CD4-positive, CD25-positive, alpha-beta regulatory T cell (primary cell): ENCODE measurements at places on chromosomes 11 and 22. TPM values are rescaled to one million over a fixed set of nuclear protein-coding genes. Genes with fewer than 3 reads are reported as not detected.

The MAPK8IP1 gene
- polyA plus RNA-seq = 0.18 TPM

The CHRM1 gene
- polyA plus RNA-seq = not detected

The TENM4 gene
- polyA plus RNA-seq = not detected

The MS4A3 gene
- not detected for polyA plus RNA-seq

The CLCF1 gene
- polyA plus RNA-seq = 0.39 TPM

The C11orf52 gene
- polyA plus RNA-seq = 0.41 TPM

- H3K4me1 ChIP-seq = no peaks in the 10 kb centered on the region
- no peak overlapping the region for H3K27ac ChIP-seq
- no peak overlapping the region for H3K4me3 ChIP-seq
- no peaks in the 10 kb centered on the region for H3K36me3 ChIP-seq
- no peaks in the 10 kb centered on the region for H3K27me3 ChIP-seq
These were observed 14.4 kb upstream of the EHF start for GRCh38 chr11:34606326-34607120.

DNA sequence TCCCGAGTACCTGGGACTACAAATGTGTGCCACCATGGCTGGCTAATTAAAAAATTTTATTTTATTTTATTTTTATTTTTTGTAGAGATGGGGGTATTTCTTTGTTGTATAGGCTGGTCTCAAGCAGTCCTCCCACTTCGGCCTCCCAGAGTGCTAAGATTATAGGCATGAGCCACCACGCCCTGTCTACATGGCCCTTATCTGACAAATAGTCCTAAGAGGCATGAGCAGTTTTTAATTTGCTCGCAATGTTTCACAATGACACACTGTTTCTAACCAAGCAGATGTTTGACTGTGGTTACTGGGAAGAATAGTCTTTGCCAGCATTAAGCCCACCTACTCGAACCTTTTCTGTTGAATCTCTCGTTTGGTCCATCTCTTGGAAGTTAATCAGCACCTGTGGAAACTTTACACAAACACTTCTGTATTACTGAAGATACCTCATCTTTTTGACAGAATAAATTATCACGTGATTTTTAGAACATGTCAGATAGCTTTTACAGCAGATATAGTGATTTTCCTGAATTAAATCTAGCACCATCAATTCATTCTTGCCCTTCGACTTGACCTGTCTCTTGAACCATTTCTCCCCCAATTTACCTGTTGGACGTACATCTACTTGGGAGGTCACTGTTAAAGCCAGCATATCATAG lies 71.4 kb downstream of the MTMR3 start:
- H3K4me3 ChIP-seq = no peak overlapping the region
- H3K36me3 ChIP-seq = peaks cover under 1% of the 10 kb centered on the region
- H3K27ac ChIP-seq = no peak overlapping the region
- no peak for DNase-seq
- no peaks in the 10 kb centered on the region for H3K4me1 ChIP-seq
- H3K27me3 ChIP-seq = no peaks in the 10 kb centered on the region

- H3K36me3 ChIP-seq = no peaks in the 10 kb centered on the region
- no peak for DNase-seq
- H3K27me3 ChIP-seq = peaks cover 3% of the 10 kb centered on the region
- no peak overlapping the region for H3K27ac ChIP-seq
These were observed 91.0 kb downstream of the TMPRSS5 start for GRCh38 chr11:113615098-113615497.

GRCh38 chr11:42974510-42975179 lies 337.2 kb upstream of the API5 start:
- H3K36me3 ChIP-seq = no peaks in the 10 kb centered on the region
- DNase-seq = no peak
- no peak overlapping the region for H3K4me3 ChIP-seq
- no peak overlapping the region for H3K27ac ChIP-seq

GRCh38 chr11:109490953-109491635 lies 69.1 kb downstream of the C11orf87 start:
- no peak for DNase-seq
- no peaks in the 10 kb centered on the region for H3K4me1 ChIP-seq
- no peaks in the 10 kb centered on the region for H3K36me3 ChIP-seq
- no peak overlapping the region for H3K27ac ChIP-seq
- H3K27me3 ChIP-seq = no peaks in the 10 kb centered on the region

DNA sequence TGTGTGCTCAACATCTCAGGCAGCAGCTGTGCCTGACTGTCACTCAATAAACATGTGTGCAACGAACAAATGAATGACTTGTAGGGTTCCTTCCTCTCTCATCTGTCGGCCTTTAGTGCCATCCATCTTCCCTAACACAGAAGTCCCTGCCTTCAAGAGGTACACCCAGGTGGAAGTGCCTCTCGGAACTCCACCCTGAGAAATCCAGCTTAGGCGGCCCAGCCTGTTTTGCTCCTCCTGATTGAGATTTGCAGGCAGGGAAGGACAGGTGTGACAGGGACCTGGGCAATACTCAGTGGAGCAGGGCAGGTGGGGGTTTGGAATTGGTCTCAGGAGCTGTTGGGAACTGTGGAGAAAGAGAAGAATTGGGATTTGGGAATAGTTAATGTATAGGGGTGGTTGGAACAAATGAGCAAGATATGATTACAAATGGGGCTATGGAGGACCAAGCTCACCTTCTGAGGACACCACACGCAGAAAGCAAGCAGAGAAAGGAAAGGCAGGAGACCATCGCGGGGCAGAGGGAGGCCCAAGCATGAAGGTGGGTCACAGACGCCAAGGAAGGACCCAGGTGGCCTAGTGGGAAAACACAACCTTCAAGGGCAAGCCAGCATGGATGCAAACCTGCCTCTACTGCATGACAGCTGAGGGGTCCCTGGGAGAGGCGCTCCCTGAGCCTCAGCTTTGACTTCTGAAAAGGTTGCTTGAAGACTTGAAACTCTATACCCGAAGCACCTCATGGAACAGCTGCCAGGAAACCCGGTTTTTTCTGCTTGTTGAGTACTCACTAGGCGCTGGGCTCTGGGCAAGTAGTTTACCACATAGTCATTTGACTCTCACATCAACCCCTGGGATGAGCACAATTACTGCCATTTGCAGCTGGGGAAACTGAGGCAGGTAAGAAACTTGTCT lies 40.9 kb upstream of the ANO1 start:
- H3K27me3 ChIP-seq = peaks cover 6% of the 10 kb centered on the region
- DNase-seq = no peak
- no peaks in the 10 kb centered on the region for H3K36me3 ChIP-seq
- H3K4me3 ChIP-seq = no peak overlapping the region

GRCh38 chr22:45762545-45763235 lies 91.1 kb downstream of the ATXN10 start:
- no peak for DNase-seq
- H3K4me3 ChIP-seq = no peak overlapping the region
- no peaks in the 10 kb centered on the region for H3K27me3 ChIP-seq
- H3K4me1 ChIP-seq = no peaks in the 10 kb centered on the region

GRCh38 chr11:122140500-122140899 lies 24.5 kb upstream of the BLID start:
- no peak overlapping the region for H3K27ac ChIP-seq
- DNase-seq = no peak
- no peaks in the 10 kb centered on the region for H3K27me3 ChIP-seq
- no peaks in the 10 kb centered on the region for H3K4me1 ChIP-seq

- H3K4me3 ChIP-seq = no peak overlapping the region
- no peak for DNase-seq
- no peaks in the 10 kb centered on the region for H3K4me1 ChIP-seq
- no peak overlapping the region for H3K27ac ChIP-seq
- no peaks in the 10 kb centered on the region for H3K27me3 ChIP-seq
These were observed 83.1 kb downstream of the TBC1D22A start for GRCh38 chr22:46845296-46846149.

DNA sequence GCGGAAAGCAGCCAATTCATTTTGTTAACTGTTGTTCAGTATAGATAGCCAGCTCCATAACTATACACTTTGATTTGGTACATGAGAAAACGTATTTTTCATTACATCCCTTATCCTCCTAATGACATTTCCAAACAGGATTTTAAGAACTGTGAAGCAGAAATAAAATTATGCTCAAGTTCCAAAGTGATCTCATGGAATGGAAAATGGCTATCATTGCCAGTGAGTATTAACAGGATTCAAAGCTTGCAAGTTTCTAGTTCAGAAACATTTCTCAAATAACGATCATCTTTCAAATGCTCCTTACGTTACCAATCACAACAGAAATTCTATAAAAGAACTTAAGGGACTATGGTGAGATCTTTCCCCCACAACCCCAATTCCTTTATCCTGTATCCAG lies 53.7 kb downstream of the CADM1 start:
- H3K4me1 ChIP-seq = no peaks in the 10 kb centered on the region
- H3K36me3 ChIP-seq = no peaks in the 10 kb centered on the region
- H3K27ac ChIP-seq = no peak overlapping the region
- no peak overlapping the region for H3K4me3 ChIP-seq

GRCh38 chr11:79066456-79067351 lies 374.1 kb downstream of the TENM4 start:
- no peak overlapping the region for H3K27ac ChIP-seq
- no peaks in the 10 kb centered on the region for H3K4me1 ChIP-seq
- H3K36me3 ChIP-seq = no peaks in the 10 kb centered on the region

DNA sequence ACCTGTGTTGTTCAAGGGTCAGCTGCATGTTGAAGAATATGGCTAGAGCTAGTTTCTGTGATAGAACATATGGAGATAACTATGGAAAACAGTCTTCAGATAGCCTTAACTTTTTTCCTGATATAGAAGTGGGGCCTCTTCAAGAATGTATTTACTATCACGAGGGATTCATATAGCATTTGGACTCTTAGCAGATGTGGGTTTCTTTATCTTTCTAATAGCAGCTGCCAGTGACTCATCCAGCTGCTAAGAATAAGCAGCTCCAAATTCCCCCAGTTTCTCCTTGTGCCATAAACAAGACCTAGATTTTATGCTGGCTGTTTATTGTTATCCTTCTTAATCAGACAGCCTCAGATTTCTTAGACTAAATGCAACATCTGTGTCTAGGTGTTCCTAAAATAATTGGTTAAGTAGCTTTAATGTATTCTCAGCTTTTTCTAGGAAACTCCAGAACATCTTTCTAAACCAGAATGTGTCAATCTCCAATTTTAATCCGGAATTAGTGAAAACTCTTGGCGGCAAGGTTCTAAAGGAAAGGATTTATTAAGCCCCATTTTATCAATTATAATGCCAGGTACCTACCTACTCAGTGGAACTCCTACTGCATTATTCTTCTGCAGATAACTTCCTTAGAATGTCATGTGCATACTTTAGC lies 119.8 kb downstream of the CSTPP1 start:
- H3K27me3 ChIP-seq = no peaks in the 10 kb centered on the region
- no peak for DNase-seq
- no peak overlapping the region for H3K27ac ChIP-seq
- no peaks in the 10 kb centered on the region for H3K4me1 ChIP-seq
- no peak overlapping the region for H3K4me3 ChIP-seq

DNA sequence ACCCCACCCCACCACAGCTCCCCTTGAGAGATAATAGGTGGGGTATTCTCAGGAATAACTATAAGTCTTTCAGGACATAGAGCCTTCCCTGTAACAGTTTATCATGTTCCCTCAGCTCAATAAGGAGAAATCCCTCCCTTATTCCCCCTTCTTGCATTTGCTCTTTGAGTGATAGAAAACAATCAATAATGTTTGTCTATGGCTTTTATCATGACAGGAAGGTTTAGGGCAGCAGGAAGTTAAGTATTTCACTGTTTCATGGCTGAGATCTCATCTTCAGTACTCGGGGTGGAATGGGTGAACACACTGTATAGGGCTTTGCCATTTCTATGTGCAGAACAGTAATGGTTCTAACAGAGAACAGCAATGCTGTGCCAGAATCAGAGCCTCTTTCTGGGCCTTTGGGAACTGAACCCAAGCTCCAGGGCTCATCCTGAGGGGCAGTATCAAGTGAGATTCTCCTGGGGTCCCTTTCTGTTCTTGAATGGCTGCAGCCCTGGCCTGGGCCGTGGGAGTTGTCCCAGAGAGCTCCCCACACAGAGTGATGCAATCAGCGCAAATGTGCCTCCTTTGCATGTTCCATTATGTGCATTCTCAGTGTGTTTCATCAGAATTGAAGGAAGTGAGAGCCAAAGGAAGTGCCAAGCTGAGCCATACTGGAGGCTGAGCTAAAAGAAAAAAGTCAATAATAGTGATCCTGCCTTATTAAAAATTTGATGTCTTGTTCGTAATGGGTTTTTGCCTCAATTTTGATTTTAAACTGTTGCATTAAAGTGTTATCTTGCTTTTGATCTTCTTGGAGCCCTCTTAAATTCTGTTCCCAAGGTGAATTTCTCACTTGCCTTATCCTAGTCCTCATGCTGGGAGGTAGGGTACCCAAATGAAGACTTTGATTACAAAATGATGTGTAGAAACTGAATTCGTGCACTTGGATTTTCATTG lies 2.9 kb upstream of the CYP2R1 start:
- no peak for DNase-seq
- H3K4me1 ChIP-seq = peaks cover 18% of the 10 kb centered on the region
- H3K36me3 ChIP-seq = no peaks in the 10 kb centered on the region

DNA sequence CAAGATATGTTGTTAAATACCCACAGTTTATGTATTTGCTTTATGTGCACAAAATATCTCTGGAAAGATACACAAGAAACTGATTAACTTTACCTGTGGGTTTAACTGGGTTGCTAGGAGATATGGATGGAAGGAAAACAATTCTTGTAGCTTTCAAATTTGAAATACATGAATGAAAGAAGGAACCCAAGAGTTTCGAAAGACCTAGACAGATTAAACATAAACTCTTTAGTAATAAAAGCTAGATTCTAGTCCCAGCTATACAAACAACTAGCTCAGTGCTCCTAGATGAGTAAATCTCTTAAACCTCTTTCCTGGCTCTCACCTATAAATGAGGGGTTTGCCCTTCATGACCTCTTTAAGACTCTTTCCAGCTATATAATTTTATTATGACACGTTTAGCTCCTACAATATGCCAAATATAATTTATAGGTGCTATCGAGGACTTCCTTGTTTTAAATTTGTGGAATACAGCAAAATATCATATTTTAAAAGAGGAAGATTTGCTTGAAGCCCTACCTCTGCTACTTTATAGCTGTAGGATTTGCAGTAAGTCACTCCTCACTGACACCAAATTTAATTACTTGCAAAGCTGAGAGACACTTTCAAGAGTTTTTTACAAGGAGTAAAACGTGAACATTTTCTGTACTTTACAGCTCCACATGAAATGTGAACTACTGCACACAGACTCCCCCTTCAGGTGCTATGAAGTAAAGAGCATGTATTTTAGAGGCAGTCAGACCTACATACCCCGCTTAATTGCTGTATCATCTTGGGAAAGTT lies 50.7 kb downstream of the RRAS2 start:
- H3K27me3 ChIP-seq = no peaks in the 10 kb centered on the region
- no peak overlapping the region for H3K4me3 ChIP-seq
- H3K4me1 ChIP-seq = no peaks in the 10 kb centered on the region
- H3K27ac ChIP-seq = no peak overlapping the region
- no peak for DNase-seq

DNA sequence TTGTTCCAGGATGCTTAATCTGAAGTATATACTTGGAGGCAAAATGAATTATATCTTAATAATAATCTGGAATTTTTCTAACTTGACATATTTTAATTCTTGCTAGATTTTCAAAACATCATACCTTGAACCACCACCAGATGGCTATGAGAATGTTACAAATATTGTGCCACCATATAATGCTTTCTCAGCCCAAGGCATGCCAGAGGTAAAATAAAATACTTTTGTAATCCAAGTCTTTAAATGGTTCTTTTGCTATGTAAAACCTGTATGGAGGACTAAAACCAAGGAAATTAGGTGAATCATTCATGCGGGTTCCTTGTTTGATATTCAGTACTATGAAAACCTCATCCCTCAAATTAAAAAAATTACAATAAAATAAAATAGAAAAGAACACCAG lies 14.4 kb downstream of the NAALAD2 start:
- no peak overlapping the region for H3K27ac ChIP-seq
- no peak overlapping the region for H3K4me3 ChIP-seq
- H3K4me1 ChIP-seq = no peaks in the 10 kb centered on the region
- DNase-seq = no peak
- H3K36me3 ChIP-seq = no peaks in the 10 kb centered on the region
